GM20000 (cell line): ENCODE measurements at places on chromosomes 4 and X.

DNA sequence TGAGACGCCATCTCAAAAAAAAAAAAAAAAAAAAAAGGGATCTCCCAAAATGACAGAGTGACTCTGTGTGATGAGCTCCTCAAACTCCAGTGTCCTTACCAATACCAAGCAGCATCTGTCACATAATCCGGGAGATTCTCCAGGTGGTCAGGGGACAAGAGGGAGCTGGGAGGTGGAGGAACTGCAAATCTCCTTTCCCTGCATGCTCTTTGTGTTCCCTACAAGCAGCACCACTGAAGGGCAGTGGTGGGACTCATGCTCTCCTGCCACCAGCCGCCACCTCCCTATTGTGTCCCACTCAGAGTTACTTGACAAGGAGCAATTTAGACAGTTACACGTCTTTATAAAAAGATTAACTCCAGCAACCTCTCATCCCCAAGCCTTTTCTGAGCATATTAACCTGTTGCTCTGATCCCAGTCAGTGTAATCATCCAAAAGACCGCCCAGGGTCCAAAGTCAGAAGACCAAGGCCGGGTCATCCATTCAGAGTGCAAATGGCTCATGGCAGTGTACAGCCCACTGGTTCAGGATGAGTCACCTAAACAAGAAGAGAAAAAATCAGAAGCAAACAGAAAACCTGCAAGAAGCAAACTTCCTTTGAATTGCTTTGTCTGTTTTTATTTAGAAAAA lies 23.6 kb downstream of the MGST2 start:
- no peak for DNase-seq

- DNase-seq, result no peak
These were observed 94.8 kb downstream of the GPRIN3 start for GRCh38 chr4:89212666-89213381.

DNA sequence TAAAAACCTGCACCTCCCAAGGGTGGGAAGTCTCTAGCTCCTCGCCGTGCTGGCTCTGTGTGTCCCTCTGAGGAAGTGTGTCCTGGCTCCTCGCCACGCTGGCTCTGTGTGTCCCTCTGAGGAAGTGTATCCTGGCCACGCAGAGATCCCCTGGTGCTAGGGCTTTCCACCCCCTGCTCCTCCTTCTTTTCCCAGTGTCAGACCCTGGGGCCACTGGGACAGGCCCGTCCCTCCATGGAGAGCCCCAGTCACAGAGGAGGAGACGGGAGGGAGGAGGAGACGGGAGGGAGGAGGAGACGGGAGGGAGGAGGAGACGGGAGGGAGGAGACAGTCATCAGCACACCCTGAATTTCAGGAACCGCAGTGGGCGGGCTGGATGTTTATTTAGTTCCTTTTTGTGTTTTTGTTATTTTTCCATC lies 53.8 kb upstream of the HGFAC start:
- DNase-seq, result no peak

DNA sequence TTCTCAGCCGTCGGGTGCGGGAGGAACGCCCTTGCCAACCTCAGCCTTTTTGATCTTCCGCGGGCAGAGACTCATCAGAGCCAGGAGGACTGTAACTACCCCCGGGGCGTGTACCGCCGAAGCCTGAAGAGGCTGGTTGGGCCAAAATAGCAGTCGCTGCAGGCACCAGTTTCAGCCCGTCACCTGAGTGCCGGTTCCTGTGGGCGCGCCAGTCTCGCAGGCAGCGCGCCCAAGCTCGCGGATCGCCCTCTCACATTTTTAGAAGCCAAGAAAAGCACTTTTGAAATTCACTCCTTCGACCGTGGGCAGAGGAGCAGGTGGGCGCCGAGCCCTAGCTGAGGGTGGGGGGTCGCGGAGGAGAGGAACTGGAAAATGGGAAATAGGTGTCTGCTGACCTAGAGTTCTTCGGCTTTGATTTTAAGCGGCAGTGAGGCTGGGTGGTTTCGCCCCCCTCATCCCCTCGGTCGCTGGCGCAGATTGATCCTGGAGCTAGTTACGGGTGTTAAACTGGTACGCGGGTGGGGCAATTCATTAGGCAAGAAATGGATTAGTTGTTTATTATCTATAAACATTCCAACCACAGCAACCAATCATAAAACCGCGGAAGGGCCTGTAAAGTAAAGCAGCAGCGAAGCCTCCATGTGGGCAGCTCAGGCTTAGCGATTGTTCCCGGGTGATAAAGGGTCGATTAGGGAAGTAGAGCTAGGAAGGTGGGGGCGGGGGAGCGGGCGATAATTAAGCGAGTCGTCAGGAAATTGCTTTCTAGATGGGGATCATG lies 69.2 kb downstream of the FBXO8 start:
- DNase-seq, result no peak

- DNase-seq, result no peak
These were observed 40.8 kb upstream of the MAGED1 start for GRCh38 chrX:51852621-51853020.

GRCh38 chr4:68180849-68181526 lies 51.3 kb upstream of the TMPRSS11F start:
- no peak for DNase-seq

DNA sequence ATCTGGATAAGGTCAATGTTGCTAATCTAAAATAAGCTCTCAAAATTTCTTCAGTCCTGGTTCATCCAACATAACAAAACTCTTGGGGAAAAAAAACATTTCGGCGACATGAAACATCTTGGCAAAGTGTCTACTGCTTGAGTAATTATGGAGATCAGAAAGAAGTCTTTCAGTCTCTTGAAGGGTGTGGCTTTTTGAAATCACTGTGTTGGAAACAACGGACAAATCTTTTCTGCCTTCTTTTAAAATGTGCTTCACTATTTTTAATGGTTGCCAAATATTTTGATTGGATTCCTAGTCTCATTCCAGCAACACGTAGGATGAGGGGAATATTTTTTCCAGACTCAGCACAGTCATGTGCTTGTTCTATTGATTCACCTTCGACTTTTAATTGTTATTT lies 138.6 kb downstream of the KLHL8 start:
- DNase-seq, result no peak

- DNase-seq, result no peak
These were observed 182.8 kb upstream of the MAP3K15 start for GRCh38 chrX:19698122-19698521.

DNA sequence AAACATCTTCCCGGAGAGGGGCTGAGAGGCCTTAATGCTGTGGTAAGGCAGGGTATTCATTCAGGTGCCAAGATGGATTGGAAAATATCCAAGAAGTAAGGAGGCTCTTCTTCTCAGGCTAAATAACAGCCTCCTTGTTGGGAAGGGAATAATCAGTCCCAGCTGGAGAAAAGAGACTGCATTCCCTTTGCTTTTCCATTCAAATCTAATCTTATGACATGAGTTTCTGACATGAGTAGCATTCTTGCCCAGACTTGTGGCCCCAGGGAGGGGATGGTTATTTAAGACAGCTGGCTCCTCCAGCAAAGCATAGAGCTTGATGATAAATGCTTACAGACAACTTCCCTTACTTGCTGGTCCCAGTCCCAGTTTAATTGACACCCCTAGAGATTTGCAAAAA lies 98.3 kb downstream of the DCLK2 start:
- DNase-seq, result no peak

- no peak for DNase-seq
These were observed 205.5 kb upstream of the NUDT6 start for GRCh38 chr4:123127875-123128274.

GRCh38 chr4:159422626-159423025 lies 319.7 kb downstream of the RAPGEF2 start:
- no peak for DNase-seq

- no peak for DNase-seq
These were observed 9.7 kb upstream of the MAGEA4 start for GRCh38 chrX:151902813-151903591.

DNA sequence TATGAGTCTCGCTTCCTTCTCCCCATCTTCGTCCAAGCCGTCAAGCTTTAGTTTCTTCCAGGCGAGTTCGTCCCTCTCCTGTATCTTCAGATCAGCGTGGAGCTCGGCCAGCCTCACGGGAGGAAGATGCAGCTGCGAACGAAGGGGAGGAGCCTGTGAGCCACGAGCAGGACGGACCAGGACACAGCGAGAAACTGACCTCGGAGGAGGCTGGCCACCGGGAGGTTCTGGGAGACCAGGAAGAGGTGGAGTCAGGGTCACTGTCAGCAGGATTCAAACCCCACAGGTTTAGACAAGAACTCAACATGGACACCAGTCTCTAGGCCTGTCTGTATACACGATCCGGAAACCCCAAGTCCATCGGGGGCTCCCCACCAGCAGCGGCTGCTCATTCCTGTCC lies 7.3 kb downstream of the LRPAP1 start:
- no peak for DNase-seq

DNA sequence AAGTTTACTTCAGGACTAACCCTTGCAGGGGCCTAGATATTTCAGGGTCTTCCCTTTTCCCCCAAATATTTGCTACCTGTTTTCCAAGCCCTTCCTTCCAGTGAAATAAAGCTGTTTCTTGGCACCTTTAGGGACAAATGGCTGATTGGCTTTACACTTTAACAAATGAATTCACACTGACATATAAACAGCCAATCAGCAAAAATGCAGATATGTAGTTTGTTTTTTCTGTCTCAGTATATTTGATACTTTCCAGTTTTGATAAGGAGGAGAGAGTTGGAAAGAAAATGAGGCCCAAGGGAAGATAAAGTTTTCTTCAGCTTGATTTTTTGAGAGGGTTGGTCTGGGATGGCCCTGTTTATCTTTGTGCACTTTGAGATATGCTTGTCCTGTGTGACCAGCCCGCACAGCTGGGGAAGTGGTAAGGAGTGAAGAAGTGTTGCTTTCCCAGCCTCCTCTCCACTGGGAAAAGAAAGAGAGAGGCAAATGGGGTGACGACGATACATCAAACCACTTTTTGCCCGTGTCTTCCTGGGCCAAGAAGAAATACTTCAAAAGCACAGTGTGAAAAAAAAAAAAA lies 67.5 kb downstream of the MGST2 start:
- DNase-seq, result no peak

DNA sequence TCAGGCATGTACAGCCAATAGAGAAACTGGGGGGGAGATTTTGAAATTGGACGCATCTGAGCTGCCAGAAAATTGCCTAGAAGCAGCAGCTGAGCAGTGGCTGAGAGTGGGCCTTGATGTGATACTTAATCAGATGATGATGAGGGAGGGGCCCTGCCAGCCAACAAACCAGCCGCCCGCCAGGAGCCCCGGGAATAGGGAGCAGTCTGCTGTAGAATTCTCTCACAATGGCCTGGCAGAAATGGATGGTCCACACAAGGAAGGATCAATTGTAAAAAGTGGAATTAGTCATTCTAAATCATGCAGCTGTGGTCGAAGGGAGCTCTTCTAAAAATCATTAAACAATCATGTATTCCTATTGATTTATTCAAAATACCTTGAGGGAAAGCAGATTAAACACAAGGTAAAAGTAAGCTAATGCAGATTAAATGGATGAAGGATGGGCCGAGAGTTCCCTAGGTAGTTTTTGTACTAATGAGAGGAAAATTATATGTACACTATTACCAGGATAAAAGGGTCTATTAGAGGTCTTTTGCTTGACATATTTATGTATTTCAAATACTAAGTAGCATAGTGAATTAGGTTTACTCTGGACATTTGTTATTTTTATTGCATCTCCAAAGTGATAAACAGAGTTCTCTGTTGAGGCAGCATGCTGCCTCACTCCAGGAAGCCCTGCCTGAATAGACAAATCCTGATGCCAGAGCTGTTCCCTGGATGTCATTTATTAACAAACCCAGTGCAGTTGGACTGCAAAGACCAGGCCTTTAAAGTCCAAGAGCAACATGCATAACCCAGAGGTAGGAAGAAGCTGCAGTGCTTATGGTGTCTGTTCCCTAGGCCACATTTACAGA lies 91.3 kb downstream of the NKX6-1 start:
- DNase-seq, result no peak

GRCh38 chrX:65035446-65035770 lies 59.2 kb upstream of the ZC4H2 start:
- DNase-seq, result no peak

DNA sequence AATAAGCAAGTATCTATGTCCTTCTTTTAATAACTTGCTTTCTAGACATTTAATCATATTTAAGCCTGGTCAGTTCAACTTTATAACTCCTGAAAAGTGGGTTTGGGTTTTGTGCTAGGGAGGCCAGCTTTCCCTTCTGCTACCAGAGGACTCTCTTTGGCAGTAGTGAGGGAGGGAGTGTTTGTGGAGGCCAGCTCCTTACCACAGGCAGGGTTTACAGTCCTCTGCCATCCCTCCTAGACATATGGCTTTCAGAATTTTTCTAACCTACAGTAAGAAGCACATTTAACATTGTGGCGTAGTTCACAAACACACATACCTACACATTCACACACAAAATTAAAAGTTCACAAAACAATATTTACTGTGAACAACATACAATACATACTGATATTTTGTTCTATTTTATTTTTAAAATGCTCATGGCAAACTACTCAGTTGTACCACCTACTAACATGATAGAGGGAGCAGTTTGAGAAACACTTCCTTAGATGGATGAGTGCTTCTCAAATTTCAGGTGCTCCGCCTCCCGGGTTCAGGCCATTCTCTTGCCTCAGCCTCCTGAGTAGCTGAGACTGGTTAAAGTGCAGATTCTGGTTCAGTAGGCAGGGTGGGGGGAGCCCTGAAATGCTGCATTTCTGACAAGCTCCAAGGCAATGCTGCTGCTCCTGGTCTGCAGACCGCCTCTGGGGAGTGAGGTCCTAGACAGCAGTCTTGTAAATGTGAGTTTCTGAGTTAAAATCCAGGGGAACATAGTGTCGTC lies 86.7 kb downstream of the PTTG2 start:
- no peak for DNase-seq

DNA sequence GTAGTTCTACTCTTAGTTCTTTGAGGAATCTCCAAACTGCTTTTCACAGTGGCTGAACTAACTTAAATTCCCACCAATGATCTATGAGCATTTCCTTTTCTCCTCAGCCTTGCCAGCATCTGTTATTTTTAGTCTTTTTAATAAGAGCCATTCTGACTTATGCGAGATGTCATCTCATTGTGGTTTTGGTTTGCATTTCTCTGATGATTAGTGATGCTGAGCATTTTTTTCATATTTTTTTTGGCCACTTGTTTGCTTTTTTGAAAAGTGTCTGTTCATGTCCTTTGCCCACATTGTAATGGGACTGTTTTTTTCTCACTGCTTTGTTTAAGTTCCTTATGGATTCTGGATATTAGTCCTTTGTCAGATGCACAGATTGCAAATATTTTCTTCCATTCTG lies 21.5 kb upstream of the PHKA1 start:
- no peak for DNase-seq

DNA sequence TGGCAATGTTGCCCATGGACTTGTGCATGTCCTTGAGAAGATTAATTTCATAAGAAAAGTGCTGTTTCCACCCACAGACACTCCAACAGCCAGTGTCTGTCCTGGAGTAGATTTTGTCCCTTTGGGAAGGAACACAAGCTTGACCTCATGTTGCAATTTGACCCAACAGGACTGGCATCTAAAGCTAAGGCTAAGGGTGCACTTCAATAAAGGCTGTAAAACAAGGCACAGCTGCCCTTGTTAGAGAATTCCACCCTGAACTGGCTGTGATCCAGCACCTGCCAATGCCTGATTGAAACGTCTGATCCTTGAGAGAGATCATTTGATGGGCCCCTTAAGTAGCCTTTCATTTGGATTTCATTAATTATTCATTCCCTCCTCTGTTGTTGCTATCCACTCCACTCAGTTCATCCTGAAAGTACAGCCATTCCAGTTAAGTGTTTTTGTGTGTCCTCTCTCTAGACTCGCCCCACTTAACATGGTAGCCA lies 56.2 kb downstream of the CD99L2 start:
- DNase-seq, result no peak

- no peak for DNase-seq
These were observed 69.3 kb upstream of the NKX1-1 start for GRCh38 chr4:1475277-1476139.
